Heart right ventricle (tissue), 16 donors: ENCODE measurements at places on chromosomes 5 and 9. TPM values are rescaled to one million over a fixed set of nuclear protein-coding genes. Genes with fewer than 3 reads are reported as not detected.

GRCh38 chr5:33258553-33258952, 182.2 kb upstream of the TARS1 start:
- no peak for DNase-seq

- DNase-seq = no peak
Measured at GRCh38 chr9:2192356-2192979, 177.3 kb downstream of the SMARCA2 start.

DNA sequence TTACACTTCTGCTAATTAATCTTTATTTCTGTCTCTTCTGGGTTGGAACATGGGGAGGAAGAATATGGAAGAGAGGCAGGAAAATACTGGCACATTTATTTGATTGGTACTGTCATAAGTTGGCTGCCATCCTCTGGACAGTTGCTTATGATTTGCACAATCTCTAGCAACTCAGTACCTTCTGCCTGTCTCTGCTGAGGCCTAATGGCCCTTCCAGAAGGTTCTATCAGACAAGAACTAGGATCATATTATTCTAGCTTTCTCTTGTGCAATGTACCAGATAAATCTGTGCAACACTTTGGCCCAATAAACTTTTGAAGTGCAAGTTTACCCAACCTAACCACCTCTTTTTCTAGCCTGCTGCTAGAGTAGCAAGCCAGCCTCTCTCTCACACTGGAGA, 335.0 kb downstream of the ARRDC3 start:
- no peak for DNase-seq

GRCh38 chr5:148735301-148735835, 81.0 kb upstream of the HTR4 start:
- no peak for DNase-seq

GRCh38 chr5:72860499-72860898, 44.0 kb downstream of the TNPO1 start:
- DNase-seq = no peak

DNA sequence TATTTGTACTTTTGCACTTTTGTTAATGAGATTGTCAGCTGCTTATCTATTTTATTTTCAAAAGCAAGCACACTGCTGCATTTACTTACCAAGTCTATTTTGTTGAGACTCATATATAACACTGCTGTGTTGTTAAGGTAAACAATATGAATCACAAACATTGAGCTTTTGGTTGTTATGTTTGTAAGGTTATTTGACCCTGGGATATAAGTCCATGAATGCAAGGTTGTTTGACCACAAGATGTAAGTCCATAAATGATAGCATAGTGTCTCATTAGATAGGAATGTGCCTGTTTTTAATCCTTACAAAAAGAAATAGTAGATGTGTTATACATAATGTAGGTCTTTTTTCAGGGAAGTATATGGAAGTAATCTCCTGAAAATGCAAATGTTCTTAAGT, 845.9 kb downstream of the CDH9 start:
- no peak for DNase-seq

- no peak for DNase-seq
Measured at GRCh38 chr9:113579283-113580040, 115.9 kb downstream of the RGS3 start.

Gene HACD4
- total RNA-seq = 1.4 TPM
